AG10803 (cell line): ENCODE measurements at places on chromosomes 3 and 15.

DNA sequence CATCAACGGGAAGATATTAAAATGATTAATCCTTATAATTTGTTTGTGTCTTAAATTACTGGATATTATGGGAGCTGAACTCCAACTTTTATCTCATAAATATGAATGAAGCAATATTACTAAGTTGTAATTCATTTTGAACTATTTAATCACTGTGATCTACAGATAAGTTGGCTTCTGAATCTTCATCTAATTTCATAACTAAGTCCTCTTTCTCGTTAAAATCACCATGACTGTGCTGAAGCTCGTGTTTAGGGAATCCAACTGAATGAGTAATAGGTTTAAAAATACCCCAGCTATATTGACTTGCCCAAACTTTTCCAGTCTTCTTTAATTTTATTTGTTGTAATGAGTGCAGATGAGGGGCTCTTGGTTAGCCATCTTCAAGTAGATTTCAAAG lies 14.1 kb downstream of the MDFIC2 start:
- no peak for DNase-seq

GRCh38 chr15:59268852-59269407 lies 62.3 kb downstream of the LDHAL6B start:
- DNase-seq = no peak

DNA sequence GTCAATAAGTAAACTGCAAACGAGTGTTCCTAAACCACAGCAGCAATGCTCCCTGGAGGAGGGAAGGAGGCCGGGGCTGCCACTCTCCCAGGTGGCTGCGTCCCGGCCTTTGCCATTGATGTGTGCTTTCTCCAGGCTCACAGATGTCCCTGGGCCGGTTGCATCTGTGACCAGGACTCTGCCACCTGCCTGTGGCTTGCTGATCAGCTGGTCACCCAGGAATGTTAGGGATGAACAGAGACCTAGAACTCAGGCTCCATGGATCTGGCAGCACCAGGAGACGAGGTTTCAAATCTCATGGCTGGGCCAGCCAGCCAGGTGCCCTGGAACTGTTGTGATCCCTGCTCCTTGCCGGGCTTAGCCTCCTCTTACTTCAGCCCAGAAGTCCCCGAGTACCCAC lies 65.7 kb downstream of the KLF15 start:
- no peak for DNase-seq

- no peak for DNase-seq
Measured at GRCh38 chr3:112793326-112794081, 53.2 kb downstream of the CD200R1L start.

DNA sequence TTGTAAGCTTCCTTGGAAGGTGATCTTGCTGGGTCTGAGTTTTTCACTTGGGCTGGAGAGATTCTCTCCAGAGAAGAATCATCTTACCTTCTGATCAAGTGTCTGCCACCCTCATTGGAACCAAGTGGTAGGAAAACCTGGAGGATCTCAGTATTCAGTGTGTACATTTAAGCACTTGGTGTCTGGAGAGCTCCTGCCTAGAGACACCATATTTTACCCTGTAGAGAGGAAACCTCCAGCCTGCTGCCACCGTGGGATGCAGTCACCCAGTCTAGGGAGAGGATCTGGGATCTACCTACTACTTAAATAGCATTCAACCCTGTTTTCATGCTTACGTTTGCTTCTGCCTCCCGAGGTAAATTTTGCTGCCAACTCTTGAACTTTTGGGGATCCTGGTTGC lies 274.3 kb downstream of the SV2B start:
- DNase-seq = no peak

- peak; percentile 70 for DNase-seq
Measured at GRCh38 chr3:55094676-55095075, 166.8 kb upstream of the LRTM1 start.

GRCh38 chr3:197907196-197907595 lies 42.8 kb upstream of the RPL35A start:
- DNase-seq = peak; percentile 6

GRCh38 chr15:89378296-89379151 lies 43.9 kb upstream of the POLG start:
- DNase-seq = no peak

- peak; percentile 21 for DNase-seq
Measured at GRCh38 chr3:42830437-42831320, 21.4 kb downstream of the ACKR2 start.

DNA sequence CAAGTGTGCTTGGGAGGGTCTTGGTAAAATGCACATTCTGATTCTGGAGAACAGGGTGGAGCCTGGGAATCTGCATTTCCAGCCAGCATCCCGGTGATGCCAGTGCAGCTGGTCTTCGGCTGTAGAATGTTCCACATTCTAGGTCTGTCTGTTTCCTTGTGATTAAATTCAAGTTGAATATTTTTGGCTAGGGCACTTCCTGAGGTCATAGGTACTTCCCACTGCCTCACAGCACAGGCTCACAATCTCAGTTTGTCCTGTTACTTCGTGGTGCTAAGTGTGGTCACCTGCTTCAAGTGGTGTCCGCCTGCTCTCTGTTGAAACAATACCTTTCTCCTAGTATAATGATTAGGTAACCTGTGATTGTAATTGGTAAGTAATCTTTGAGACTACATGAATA lies 40.1 kb downstream of the FLNB start:
- DNase-seq = no peak

DNA sequence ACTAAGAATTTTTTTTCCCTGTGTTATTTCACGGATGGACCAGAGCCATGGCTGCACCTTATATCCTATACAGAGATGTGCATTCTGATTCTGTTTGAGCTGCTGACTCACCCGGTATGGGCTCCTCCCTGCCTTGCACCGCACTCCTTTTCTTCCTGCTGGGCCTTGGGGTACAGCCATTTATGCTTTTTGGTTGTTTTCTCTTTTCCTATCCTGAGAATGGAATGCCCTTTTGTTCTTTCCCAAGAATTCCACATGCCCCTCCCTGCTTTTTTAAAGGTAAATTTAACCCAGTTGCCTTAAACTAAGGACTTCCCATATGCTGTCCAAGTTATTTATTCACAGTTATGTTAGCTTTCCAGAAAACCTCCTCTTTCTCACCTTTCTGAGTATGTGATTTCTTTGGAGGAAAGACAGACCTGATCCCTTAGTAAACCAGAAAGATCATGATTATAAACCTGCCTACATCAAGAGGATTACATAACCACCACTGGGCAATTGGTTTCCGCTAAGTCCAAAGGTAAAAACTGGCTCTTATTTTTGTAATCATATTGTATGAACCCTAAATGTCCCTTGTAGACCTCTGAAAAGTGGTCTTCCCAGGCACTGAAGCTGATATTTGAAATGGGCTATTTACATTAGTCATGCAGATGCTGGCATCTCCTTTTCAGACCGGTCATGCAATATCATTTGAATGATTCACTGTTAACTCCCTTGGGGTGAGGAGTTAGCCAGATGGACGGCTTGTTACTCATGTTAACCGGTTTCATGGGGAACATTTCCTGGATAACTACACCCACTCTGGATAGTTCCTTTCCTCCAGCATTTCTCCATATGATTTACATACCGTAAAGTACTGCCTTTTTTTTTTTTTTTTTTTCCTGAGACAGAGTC lies 45.5 kb downstream of the TMOD3 start:
- DNase-seq = peak; percentile 97

- no peak for DNase-seq
Measured at GRCh38 chr3:141103067-141103466, 51.9 kb downstream of the SPSB4 start.

- no peak for DNase-seq
Measured at GRCh38 chr3:133620066-133620784, 41.5 kb downstream of the TOPBP1 start.

DNA sequence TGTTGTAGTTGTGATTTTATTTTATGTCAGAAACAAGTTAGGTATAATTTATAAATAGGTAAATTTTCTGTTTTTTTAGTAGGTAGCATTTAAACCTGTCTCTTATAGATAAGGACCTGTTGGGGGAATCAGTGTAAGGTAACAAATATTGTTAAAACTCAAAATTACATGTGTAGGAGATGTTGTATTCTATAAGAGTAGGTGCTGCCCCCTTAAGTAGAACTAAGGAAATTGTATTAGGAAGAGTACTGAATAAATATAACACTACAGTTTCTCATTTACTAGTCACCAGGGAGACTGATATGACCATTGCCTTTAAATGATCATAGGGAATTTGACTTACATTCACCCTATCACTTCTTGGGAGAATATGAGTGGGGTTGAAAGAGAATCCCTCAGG lies 31.2 kb downstream of the SLC25A36 start:
- peak; percentile 28 for DNase-seq

DNA sequence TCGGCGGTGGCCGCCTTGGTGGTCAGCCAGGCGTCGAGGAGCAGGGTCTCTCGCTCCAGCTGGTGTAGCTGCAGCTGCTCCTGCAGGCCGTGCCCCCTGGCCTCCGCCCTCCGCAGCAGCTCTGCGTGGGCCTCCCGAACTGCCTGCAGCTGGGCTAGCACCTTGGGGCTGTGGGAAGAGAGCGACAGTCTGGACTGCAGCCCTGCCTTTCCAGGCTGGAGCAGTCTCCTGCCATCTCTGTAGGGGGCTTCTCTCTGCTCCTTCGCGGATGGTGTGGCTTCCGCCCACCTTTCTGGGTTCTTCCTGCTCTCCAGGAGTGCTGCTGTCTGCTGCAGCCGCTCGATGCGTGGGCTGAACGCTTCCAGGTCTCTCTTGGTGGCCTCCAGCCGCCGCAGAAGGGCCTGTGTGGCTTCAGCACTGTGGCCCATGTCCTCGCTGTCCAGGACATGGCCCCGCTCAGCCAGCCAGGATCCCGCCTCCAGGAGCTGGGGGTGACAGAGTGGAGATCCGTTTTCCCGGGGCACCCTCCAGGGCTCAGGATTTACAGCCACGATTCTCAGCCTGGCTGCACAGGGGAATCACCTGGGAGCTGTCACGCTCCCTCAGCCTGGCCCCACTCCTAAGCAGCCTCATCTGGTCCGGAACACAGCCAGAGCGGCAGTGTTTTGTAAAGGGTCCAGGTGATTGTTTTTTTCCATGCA lies 16.8 kb downstream of the PLA2G4B start:
- no peak for DNase-seq

DNA sequence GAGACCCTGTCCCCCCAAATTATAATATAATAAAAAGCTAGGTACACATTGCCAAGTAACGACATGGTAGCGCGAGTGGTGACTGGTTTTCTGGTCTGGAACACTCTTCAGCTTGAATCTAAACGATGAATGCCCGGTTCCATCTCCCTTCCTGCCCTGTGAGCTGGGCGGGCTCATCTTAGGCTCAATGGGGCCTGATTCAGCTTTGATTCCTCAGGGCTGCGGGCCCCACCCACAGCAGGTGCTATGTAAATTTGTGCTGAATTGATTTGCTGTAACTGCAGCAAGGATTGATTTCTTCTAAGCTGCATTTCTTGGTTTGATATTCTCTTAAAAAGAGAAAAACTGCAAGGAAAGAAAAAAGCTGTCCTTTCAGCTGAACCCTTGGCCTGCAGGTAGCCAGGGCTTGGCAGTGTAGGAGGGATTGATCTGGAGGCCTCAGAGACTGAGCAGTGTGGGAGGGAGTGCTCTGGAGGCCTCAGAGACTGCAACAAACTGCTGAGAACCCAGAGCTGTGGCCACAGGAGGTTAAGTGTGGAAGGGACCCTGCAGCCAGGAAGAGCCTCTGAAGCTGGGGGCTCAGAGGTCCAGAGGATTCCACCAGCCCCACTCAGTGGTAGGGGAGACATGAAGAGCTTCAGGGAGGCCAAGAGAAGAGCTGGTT lies 231.6 kb downstream of the XXYLT1 start:
- no peak for DNase-seq

DNA sequence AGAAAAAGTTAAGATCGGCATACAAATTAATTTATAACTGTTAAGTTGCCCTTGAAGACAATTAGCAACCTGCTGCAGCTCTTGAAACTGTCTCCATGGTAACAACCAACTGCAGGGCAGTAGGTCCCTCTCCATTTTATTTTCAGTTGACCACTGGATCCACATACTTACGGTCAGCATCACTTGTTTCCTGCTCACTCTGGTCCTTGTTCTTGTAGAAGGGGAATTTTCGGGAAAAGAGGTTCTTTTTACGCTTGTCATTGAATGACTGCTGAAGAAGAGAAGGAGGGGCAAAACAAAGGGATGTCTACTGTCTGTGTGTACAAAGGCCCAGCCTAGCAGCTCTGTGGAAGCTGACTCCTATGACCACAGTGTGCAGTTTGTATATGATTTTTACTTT lies 46.8 kb upstream of the MELTF start:
- no peak for DNase-seq

DNA sequence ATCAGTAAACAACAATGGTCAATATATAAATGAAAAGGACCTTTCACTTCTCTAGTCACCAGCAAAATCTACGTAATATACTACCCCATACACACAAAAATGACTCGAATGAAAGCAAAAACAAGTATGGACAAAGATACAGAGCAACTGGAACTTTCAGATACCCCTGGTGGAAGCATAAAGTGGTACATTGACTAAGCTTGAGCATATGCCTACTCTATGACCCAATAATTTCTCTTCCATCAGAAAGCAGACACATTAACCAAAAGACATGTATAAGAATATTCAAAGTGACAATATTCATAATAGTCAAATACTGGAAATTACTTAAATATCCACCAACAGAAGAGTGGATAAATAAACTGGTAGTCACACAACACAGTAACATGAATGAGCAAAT lies 86.0 kb downstream of the EFL1 start:
- DNase-seq = no peak

DNA sequence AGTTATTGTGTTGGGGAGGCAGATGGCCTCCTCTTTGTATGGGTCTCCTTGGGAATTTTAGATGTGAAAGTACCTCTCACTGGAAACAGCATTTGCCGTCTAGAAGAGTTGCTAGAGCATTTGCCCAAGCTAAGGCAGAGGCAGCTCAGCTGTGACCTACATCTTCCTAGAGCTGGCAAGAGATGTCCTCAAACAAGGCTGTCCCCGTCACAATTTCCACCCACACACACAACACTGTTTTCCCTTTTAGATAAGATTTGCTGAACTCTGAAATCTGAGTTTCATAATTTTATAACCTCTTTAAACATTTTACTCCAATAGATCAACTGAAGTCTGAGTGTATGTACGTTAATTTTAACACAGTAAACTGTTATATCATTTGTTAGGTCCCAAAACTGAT lies 352.6 kb downstream of the EPHB1 start:
- no peak for DNase-seq

- no peak for DNase-seq
Measured at GRCh38 chr3:5057272-5057671, 64.8 kb upstream of the ARL8B start.

DNA sequence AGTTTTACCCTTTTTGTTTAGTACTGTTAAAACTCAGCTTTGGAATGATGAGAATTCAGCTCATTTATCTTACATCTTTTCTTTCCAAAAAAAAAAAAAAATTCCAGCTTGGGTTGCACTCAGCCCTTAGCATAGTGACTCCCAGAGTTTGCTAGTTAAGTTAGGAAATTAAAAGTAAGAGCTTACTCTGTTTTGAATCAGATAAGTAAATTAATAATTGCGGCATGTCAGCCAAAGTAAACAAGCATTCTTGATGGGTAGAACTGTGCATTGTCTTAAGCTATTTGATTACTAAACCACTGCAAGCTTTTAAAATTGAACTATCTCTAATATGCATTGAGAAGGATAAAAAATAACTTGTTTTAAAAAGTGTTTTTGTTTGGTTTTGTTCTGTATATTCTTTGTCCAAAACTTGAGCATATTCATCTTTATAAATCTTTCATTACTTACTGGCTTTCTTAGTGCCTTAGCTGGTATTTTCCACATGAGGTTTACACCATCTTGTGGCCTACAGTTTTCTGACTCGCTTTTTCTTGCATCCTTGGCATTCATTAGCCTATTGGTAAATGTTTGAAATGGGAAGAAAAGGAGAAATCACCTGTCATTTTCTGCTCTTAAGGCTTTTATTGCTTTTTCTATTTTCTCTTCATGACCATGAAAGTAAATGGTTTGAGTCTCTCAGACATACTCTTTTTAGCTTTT lies 107.6 kb downstream of the FILIP1L start:
- DNase-seq = peak; percentile 71

- peak; percentile 81 for DNase-seq
Measured at GRCh38 chr3:11211531-11212298, 57.4 kb downstream of the HRH1 start.
